Stimulated activated CD8-positive, alpha-beta memory T cell treated with anti-CD3 and anti-CD28 coated beads, Interleukin-4, amount 100 ng/mL, for 4 hours (primary cell): ENCODE measurements at places on chromosomes 5 and 9.

- DNase-seq = no peak
Observed at GRCh38 chr5:89823046-89823445, 586.5 kb downstream of the CETN3 start.

GRCh38 chr9:14318934-14319580, 5.1 kb upstream of the NFIB start:
- no peak for DNase-seq

- DNase-seq = no peak
Observed at GRCh38 chr5:103589357-103589756, 26.8 kb upstream of the NUDT12 start.

GRCh38 chr5:14760548-14761002, 96.1 kb downstream of the OTULIN start:
- DNase-seq = no peak

DNA sequence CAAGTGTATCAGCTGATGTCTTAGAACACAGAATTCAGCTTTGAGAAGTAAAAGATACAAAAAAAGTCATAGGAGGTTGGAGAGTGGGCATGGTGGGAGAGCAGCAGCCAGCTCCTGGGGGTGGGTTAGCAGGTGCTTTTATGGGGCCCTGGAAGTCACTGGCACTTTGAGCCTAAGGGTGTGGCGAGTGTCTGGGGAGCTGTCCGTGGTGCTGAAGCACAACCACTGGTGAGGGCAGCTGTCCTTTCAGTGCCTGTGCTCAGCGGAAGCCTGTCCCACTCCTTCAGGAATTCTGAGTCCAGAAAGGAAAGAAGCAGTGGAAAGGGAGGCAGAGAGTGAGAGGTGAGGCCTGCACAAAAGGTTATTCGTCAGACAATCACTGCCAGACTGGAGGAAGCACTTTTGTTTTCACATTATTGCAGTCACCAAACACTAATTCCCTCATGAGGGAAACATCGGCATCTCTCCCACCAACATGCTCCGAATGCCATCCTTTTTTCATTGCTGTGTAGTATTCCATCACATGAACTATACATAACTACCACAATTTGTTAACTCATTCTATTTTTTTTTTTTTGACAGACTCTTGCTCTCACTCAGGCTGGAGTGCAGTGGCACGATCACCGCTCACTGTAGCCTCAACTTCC, 59.4 kb upstream of the RAPGEF1 start:
- DNase-seq = no peak
